ENCODE measurements at places on chromosomes 6 and 20. TPM values are rescaled to one million over a fixed set of nuclear protein-coding genes. Genes with fewer than 3 reads are reported as not detected.

- no peak for DNase-seq
Observed at GRCh38 chr20:44231713-44232468, 15.2 kb upstream of the GDAP1L1 start.

- DNase-seq, result no peak
Observed at GRCh38 chr20:4677846-4678245, 43.9 kb upstream of the PRND start.

GRCh38 chr6:7332090-7332745 is 19.2 kb upstream of the SSR1 start:
- no peak for DNase-seq

GRCh38 chr6:169723200-169723909 is 945 bp downstream of the PHF10 start:
- DNase-seq, result peak; percentile 74

DNA sequence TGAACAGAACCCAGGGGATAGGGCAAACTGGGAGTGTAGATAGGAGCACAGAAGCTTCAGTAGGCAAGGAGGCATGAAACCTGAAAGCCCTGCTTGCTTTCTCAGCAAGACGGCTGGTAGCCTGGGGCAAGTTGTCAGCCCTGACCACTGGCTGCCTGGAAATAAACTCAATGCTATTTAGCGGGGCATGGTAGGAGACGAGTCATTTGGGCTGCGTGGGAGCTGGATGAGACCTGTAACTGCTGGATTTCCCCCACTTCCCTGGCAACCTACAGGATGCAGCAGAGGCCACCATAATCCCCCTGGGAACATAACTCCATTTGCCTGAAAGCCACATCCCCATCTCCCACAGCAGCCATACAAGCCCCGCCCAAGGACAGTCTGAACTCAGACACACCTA is 332.6 kb upstream of the TBX18 start:
- no peak for DNase-seq

GRCh38 chr6:30571762-30572082 is 480 bp downstream of the ABCF1 start:
- no peak for DNase-seq

- no peak for DNase-seq
Observed at GRCh38 chr20:48096957-48097890, 311.9 kb upstream of the SULF2 start.

DNA sequence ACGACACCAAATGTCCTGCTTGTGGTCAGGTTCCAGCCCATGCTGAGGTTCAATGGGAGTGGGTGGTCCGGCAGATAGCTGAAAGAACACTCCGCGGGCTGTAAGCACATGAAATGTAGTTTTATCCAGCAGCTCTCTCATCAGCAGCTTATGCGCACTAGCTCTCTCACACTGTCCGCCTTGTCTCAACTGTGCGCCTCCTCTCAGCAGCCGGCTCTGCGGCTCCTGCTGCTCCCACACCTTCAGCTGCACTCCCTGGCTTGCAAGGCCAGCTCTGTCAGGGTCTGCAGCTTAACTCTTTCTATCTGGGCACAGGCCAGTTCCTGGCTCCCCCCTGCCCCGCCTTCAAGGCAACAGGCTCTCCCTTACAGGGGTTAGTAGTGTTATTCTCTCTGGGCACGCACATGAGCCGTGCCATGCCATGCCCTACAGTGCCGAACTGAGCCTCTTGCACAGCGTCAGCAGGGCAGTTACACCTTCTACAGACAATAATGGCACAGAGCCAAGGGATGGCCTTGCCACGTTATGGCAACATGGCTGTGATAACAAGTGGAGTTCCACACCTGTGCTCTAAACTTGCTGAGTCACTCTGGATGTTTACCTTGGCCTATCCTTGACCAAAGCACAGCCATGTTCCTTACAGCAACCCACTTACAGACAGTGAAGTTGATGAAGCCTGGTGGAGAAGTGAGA is 84.0 kb upstream of the LRFN2 start:
- no peak for DNase-seq

GRCh38 chr6:24766680-24767462 is 7.9 kb upstream of the GMNN start:
- DNase-seq, result no peak

- no peak for DNase-seq
Observed at GRCh38 chr6:56246541-56246880, 869 bp downstream of the COL21A1 start.

DNA sequence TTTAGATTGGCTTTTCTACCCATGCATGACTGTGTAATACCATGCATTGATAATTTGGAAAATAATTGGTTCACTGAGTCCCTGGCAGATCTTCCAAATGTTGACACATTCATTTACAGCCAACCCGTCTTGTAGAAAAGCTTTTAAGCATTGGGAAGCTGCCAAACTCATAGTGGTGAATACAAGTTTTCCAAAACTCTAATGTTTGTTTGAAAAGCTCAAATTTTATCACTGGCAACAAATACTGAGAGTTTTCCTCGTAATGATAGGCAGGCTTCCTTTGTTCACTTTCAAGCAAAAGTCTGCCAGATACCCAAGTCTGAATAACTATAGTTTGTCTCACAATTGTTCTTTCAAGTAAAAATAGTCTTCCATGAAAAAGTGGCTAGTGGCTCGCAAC is 143.0 kb downstream of the FIG4 start:
- no peak for DNase-seq

GRCh38 chr6:87754828-87755227 is 52.8 kb upstream of the AKIRIN2 start:
- DNase-seq, result no peak

GRCh38 chr6:169917153-169917552 is 165.7 kb downstream of the ERMARD start:
- DNase-seq, result no peak

The CGAS gene
- 27.9 TPM for total RNA-seq

The CLIC1 gene
- 328 TPM for total RNA-seq

The MRPS18A gene
- 63.8 TPM for total RNA-seq

The EPHA7 gene
- total RNA-seq, result not detected

The DCBLD1 gene
- total RNA-seq, result 2.4 TPM

The ENPP1 gene
- total RNA-seq, result 0.19 TPM

The HAO1 gene
- not detected for total RNA-seq

The RREB1 gene
- 18.5 TPM for total RNA-seq

The TRIM38 gene
- total RNA-seq, result 8.2 TPM

The ME1 gene
- total RNA-seq, result not detected

The TSBP1 gene
- not detected for total RNA-seq

The BPIFB1 gene
- not detected for total RNA-seq
